SK-MEL-5 (cell line): ENCODE measurements at places on chromosomes 5 and 9. TPM values are rescaled to one million over a fixed set of nuclear protein-coding genes. Genes with fewer than 3 reads are reported as not detected.

The NUTM2G gene
- total RNA-seq: not detected in 2 replicates

The FAM219A gene
- total RNA-seq: 7.4 and 8.2 TPM in 2 replicates

The FAM81B gene
- not detected in 2 replicates for total RNA-seq

The STC2 gene
- total RNA-seq: 0.13 and 0.43 TPM in 2 replicates

The EIF4E1B gene
- not detected in 2 replicates for total RNA-seq

The EDIL3 gene
- total RNA-seq: 8.2 and 8.5 TPM in 2 replicates

The PNPLA7 gene
- 0.29 and 0.37 TPM in 2 replicates for total RNA-seq

The SAPCD2 gene
- total RNA-seq: 8.1 and 8.7 TPM in 2 replicates

The GARIN3 gene
- not detected in 2 replicates for total RNA-seq

The GFPT2 gene
- 1.7 and 2.3 TPM in 2 replicates for total RNA-seq

The FUT7 gene
- not detected in 2 replicates for total RNA-seq

The PLAA gene
- not detected in 2 replicates for total RNA-seq

The FBN2 gene
- 0.34 and 0.43 TPM in 2 replicates for total RNA-seq

The ARHGEF37 gene
- 1.8 and 2.6 TPM in 2 replicates for total RNA-seq

The CMBL gene
- not detected in 2 replicates for total RNA-seq

The PCDHGA2 gene
- total RNA-seq: 1.7 and 2.0 TPM in 2 replicates

The HRH2 gene
- total RNA-seq: 0.55 and 0.90 TPM in 2 replicates

The IL7R gene
- 0.16 and 0.18 TPM in 2 replicates for total RNA-seq

The TAF1L gene
- not detected in 2 replicates for total RNA-seq

The IL4 gene
- not detected in 2 replicates for total RNA-seq

The LRRC14B gene
- not detected in 2 replicates for total RNA-seq

The PCDHB16 gene
- 0.55 and 0.75 TPM in 2 replicates for total RNA-seq

The TAS2R1 gene
- not detected in 2 replicates for total RNA-seq

The PTGR1 gene
- 28.8 and 29.2 TPM in 2 replicates for total RNA-seq

The SHOC1 gene
- 0.16 and 0.37 TPM in 2 replicates for total RNA-seq

The GGTA1 gene
- total RNA-seq: not detected in 2 replicates

The DDX4 gene
- total RNA-seq: not detected in 2 replicates

The PPWD1 gene
- 33.2 and 38.4 TPM in 2 replicates for total RNA-seq
